Activated CD8-positive, alpha-beta memory T cell treated with anti-CD3 and anti-CD28 coated beads for 4 hours (primary cell): ENCODE measurements at places on chromosomes 7 and 10.

GRCh38 chr7:155761162-155761561, 51.1 kb downstream of the SHH start:
- no peak for DNase-seq

GRCh38 chr10:73408978-73409521, 4.8 kb downstream of the ANXA7 start:
- DNase-seq, result no peak

DNA sequence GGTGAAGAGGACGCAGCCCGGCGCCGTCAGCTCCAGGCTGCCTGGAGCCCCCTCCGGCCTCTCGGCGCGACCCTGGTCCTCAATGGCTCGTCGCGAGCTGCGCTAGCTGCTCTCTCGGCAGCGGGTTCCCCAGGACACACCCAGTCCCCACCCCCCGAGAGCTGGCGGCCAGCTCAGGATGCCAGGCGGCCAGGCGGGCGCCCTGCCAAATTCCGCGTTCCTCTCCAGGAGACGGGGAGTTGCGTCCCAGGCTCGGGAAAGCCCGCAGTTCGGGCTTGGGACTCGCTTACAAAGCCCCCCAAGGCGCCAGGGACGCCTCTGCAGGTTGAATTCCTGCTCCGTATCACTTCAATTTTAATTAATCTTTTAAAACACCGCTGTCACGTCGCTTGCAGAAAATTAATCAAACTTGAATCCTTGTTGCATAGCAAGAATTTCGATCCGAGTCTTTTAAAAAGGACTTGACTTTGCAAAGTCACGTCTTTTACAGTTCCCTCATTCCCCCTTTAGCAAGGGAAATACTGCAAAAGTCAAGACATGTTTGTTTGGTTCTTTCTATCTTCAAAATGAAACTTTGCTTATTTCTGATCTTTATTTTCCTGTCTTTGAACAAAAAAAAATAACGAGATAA, 28.2 kb downstream of the SKIDA1 start:
- DNase-seq, result no peak

GRCh38 chr10:8055420-8056349, 1.2 kb downstream of the GATA3 start:
- no peak for DNase-seq

GRCh38 chr7:138032186-138032585, 30.3 kb upstream of the CREB3L2 start:
- no peak for DNase-seq

DNA sequence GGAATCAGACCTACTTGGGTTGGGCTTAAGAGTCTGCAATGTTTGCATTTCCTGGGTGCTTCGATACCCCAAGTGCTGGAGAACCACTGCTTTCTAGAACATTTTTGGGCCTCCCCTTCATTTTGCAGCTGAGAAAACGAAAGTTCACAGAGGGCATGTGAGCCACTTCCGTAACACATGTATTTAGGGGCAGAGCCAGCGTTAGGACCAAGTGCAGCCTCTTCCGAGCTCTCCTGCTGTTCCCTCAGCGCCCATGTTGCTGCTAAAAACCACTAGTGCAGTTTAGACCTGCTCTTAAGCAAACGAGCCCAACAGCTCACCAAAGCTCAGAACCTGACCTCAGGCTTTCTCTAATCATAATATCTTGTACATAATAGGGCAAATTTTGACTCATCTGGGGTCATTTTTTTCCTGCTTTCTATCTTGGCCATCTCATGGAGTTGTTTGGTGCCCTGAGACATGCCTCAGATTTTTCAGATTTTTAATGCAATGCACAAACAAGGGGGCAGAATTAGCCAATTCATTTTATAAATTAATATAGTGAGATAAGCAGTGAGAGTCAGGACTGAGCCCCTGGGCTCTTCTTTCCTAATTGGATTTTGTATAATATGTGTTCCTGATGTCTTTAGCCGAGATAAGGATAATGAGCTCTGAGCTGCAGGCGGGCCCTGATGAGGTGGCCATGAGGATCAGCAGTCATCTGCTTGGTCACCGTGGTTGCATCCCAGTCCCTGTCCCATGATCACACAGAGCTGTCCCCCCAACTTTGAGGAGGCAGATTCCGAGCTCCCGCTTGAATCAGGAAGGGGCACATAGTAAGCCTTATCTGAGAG, 12.9 kb downstream of the BAG3 start:
- no peak for DNase-seq

GRCh38 chr10:86506062-86506461, 15.5 kb downstream of the WAPL start:
- DNase-seq, result no peak

GRCh38 chr7:106957766-106958165, 86.7 kb upstream of the PRKAR2B start:
- DNase-seq, result no peak

GRCh38 chr7:1555813-1556543, at the start of gene TMEM184A:
TMEM184A (minus strand) TSS chr7:1556205; CDS start chr7:1555484, 721 bp downstream.
- DNase-seq, result no peak

- no peak for DNase-seq
Measured at GRCh38 chr7:152149363-152149762, 123.9 kb downstream of the GALNT11 start.

DNA sequence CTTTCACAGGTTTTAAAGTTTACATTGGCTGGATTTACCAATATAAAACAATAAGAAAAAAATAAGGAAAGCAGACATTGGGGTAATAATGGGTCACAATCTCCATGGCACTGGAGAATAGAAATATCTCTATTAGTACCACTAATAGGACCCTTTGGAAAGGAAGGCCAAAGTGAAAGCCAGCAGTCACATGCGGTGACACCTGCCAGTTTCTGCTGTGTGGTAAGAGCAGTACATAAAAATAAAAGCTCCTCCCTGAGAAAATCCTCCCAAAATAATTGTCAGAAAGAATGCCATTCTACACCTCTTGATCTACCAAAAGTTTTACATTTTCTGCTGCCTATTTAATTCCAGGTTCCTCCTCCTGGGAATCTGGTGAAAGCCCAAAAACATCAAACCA, 30.4 kb upstream of the SLC13A1 start:
- DNase-seq, result no peak

DNA sequence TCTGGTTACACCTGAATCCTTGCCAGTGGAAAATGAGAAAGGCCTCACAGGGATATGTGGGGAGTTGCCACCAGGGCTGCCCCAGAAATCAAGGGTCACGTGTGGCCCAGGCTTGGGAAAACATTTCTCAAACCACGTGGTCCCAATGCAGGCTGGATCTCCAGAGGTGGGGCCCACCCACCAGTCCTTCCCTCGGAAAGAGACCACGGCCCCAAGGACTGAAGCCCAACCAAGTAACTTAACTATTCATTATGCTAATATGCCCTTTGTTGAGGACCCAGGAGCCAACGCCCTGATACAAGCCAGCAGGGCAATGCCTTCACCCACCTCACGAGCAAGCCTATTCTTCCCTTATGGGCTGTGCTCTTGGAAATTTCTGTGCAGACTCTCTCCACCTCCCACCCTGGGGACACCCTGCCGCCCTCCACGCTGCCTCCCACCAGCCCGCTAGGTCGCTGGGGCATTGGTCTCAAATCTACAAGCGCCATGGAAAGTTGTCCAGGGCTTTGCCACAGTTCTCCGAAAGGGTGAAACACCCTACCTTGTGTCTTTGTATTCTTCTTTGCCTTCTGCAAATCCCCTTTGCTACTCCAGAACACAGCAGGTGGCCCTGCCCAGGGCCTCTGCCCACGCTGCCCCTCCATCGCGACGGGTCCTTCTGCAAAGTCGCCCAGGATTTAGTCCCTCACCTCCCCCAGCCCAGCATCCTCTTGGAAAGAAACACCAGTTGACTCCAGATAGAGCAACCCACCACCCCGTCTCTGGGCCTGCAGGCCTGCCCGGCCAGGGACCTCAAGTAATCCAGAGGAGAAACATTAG, 8.8 kb downstream of the TNS3 start:
- no peak for DNase-seq
